Smooth muscle cell of trachea (primary cell): ENCODE measurements at places on chromosomes 3 and 15. TPM values are rescaled to one million over a fixed set of nuclear protein-coding genes. Genes with fewer than 3 reads are reported as not detected.

TMEM207 gene
- total RNA-seq, result not detected in 2 replicates

TGFBR2 gene
- total RNA-seq, result 118 and 167 TPM in 2 replicates

ERC2 gene
- total RNA-seq, result under 0.01 and 0.44 TPM in 2 replicates

ARPP21 gene
- total RNA-seq, result not detected in 2 replicates

SEMA3G gene
- total RNA-seq, result under 0.01 and 0.15 TPM in 2 replicates

C2CD4B gene
- 0.15 TPM in 1 of 2 replicates, not detected in the other for total RNA-seq

ILDR1 gene
- not detected in 2 replicates for total RNA-seq

ENTPD3 gene
- 0.17 TPM in 1 of 2 replicates, not detected in the other for total RNA-seq

ALDH1A3 gene
- total RNA-seq, result 53.5 and 71.5 TPM in 2 replicates

AP3B2 gene
- total RNA-seq, result 0.15 and 1.5 TPM in 2 replicates

RTP4 gene
- 2.8 and 3.3 TPM in 2 replicates for total RNA-seq

SLC24A5 gene
- not detected in 2 replicates for total RNA-seq

CFAP100 gene
- total RNA-seq, result not detected in 2 replicates
